Stomach (tissue), 19 donors: ENCODE measurements at places on chromosomes 2 and 18. TPM values are rescaled to one million over a fixed set of nuclear protein-coding genes. Genes with fewer than 3 reads are reported as not detected.

The NTSR2 gene
- total RNA-seq: not detected

The KCNIP3 gene
- total RNA-seq: not detected

The TNP1 gene
- total RNA-seq: not detected

The NMUR1 gene
- not detected for total RNA-seq

The STK11IP gene
- 60.1 TPM for total RNA-seq

The POU3F3 gene
- not detected for total RNA-seq

The TET3 gene
- 17.8 TPM for total RNA-seq

The REEP1 gene
- total RNA-seq: 6.4 TPM

The ASB18 gene
- not detected for total RNA-seq

The FAM161A gene
- total RNA-seq: 23.9 TPM

The TPRKB gene
- total RNA-seq: 4.1 TPM

The NEU2 gene
- total RNA-seq: not detected

The DYSF gene
- total RNA-seq: 5.8 TPM

The MTCL1 gene
- 46.0 TPM for total RNA-seq

DNA sequence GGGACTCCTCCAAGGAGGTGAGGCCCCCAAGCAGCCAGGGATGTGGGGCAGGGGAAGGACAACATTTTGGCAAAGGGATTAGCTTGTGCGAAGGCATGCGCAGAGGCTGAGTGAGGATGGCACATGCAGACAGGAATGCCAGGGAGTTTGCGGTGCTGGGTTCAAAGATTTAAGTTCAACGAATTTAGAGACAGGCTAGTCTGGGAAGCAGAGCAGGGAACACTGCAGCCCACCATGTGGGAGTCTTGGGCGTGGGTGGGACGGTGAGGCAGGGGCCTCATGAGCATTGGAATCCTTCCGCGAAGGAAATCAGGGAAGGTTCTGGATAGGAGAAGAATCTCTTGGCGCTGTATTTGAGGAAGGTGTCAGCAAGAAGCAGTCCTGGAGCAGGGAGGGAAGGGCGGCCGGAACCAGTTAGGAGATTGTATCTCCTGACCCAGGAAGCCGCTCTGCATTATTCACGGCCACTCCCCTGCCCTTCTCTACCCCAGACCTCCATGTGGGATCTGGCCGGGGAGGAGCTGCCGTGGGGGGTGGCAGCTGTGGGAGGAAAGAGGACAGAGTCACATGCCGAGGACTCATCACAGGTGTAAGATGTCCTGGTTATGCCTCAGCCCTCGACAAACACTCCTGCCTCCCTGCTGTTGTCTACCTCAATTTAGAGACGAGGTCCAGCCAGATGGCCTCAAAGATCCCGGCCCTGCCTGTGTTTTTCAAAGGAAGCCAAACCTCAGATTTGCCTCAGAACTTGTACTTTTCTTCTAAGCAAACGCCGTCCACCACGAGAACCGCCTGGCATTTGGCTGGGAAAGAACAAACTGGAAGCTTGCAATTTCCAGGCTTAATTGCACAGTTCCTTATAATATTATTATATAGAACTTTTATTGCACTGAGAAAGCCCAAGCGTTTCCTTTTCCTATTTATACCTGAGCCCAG lies 123.7 kb upstream of the SMAD2 start:
- H3K36me3 ChIP-seq: no peaks in the 10 kb centered on the region
- H3K27ac ChIP-seq: no peak overlapping the region
- no peak for DNase-seq
- no peak overlapping the region for H3K4me3 ChIP-seq

DNA sequence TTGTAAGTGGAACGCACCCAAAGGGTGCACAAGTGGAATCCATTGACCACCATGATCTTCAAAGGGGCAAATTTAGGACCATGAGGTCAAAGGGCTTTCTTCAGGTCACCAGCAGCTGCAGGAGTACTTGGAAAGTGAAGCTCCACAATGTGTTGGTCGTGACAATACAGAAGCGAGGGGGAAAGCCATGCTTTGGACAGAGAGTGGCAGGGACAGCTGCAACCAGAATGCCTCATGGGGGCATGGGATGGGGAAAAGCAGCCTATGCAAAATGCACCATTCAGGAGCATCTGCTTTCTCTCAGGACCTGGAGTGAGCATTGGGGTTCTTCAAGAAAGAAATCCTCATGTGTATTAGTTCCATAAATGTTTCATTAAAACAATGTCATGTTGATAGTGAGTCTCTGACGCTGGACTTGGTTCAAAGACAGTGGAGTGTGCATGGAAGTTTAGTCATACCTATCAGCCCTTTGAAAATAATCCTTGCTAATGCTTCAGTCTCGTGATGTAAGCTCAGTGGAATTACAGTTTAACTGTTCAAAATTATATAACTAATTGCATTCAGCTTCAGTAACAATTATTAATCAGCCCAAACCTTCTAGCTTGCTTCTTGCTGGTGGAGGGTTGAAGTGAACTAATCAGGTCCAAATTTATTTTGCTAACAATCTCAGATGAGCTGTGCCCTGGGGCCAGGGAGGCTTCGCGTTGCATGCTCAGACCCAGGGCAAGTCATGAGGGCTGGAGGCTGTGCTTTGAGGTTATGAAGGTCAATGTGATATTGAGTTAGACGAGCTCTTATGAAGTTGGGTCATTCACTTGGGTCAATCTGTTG lies 41.6 kb downstream of the ACKR3 start:
- H3K4me3 ChIP-seq: no peak overlapping the region
- H3K27ac ChIP-seq: no peak overlapping the region
- H3K4me1 ChIP-seq: no peaks in the 10 kb centered on the region
- DNase-seq: no peak

GRCh38 chr2:217061916-217062505 lies 202.1 kb upstream of the TNP1 start:
- no peaks in the 10 kb centered on the region for H3K4me1 ChIP-seq
- H3K36me3 ChIP-seq: no peaks in the 10 kb centered on the region
- no peak overlapping the region for H3K4me3 ChIP-seq
- no peak for DNase-seq
- no peaks in the 10 kb centered on the region for H3K27me3 ChIP-seq

- no peaks in the 10 kb centered on the region for H3K27me3 ChIP-seq
- peak; percentile 67 for DNase-seq
- no peak overlapping the region for H3K27ac ChIP-seq
- no peaks in the 10 kb centered on the region for H3K36me3 ChIP-seq
- H3K4me3 ChIP-seq: no peak overlapping the region
Observed at GRCh38 chr18:43587538-43588153, 310.4 kb upstream of the SYT4 start.

DNA sequence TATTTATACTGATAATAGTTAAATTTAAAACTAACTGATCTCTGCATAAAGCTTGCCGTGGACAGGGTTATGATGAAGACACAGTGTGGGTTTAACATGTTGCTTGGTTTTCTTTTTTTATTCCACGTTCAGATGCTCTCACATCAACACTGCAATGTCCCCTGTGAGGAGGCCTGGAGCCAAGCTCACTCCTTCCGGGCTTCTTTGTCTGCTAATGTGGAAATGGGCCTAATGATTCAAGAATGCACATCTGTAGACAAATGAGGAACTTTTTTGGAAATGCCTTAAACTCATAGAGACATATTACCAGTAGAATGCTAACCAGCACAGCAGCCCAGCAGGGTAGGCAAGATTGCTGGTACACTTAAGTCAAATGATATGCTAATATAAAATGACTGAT lies 208.0 kb downstream of the GALR1 start:
- H3K27me3 ChIP-seq: no peaks in the 10 kb centered on the region
- DNase-seq: peak; percentile 12
- H3K27ac ChIP-seq: no peak overlapping the region

- no peak for DNase-seq
- no peaks in the 10 kb centered on the region for H3K36me3 ChIP-seq
- H3K4me3 ChIP-seq: no peak overlapping the region
- H3K27me3 ChIP-seq: no peaks in the 10 kb centered on the region
Observed at GRCh38 chr2:108593547-108594098, 59.4 kb downstream of the LIMS1 start.

- H3K36me3 ChIP-seq: no peaks in the 10 kb centered on the region
- no peak overlapping the region for H3K27ac ChIP-seq
- H3K4me3 ChIP-seq: no peak overlapping the region
- no peaks in the 10 kb centered on the region for H3K27me3 ChIP-seq
Observed at GRCh38 chr2:172680436-172681068, 55.1 kb upstream of the RAPGEF4 start.

DNA sequence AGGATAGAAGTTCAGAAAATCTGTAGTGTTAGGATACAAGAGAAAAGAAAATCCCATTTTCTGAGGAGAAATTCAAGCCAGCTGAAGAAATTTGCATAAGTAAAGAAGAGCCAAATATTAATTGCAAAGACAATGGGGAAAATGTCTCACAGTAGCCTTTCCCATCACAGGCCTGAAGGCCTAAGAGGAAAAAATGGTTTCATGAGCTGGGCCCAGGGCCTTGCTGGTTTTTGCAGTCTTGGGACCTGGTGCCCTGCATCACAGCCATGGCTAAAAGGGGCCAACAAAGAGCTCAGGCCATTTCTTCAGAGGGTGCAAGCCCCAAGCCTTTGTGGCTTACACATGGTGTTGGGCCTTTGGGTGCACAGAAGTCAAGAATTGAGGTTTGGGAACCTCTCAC lies 413.6 kb upstream of the CYRIA start:
- H3K4me1 ChIP-seq: no peaks in the 10 kb centered on the region
- H3K36me3 ChIP-seq: no peaks in the 10 kb centered on the region
- no peak overlapping the region for H3K27ac ChIP-seq
- DNase-seq: no peak

- H3K36me3 ChIP-seq: no peaks in the 10 kb centered on the region
- H3K4me3 ChIP-seq: no peak overlapping the region
- H3K27ac ChIP-seq: no peak overlapping the region
- no peak for DNase-seq
- H3K27me3 ChIP-seq: no peaks in the 10 kb centered on the region
- H3K4me1 ChIP-seq: no peaks in the 10 kb centered on the region
Observed at GRCh38 chr2:242015108-242016065, 145.9 kb downstream of the RTP5 start.

DNA sequence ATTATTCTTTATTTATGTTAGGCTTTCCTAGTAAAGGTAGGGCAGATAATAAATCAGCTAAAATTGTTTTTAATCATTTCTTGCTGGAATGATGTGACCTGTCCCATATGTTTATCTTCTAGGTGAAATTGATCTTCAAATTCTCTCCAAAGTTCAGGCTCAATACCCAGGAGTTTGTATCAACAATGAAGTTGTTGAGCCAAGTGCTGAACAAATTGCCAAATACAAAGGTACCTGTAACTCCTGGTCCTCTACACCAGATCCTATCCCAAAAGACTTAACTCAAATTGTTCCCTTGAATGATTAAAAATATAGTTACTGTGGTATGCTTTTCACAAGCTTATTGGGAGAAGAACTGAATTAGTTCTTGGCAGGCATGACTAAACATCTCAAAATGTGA lies 36.5 kb downstream of the HNMT start:
- no peak overlapping the region for H3K4me3 ChIP-seq
- H3K36me3 ChIP-seq: peaks cover 36% of the 10 kb centered on the region
- DNase-seq: no peak
- H3K27me3 ChIP-seq: no peaks in the 10 kb centered on the region
- no peak overlapping the region for H3K27ac ChIP-seq

- no peaks in the 10 kb centered on the region for H3K36me3 ChIP-seq
- no peaks in the 10 kb centered on the region for H3K27me3 ChIP-seq
- no peaks in the 10 kb centered on the region for H3K4me1 ChIP-seq
- no peak overlapping the region for H3K4me3 ChIP-seq
- H3K27ac ChIP-seq: no peak overlapping the region
Observed at GRCh38 chr2:140990416-140990815, 1140.4 kb downstream of the LRP1B start.

- no peaks in the 10 kb centered on the region for H3K27me3 ChIP-seq
- no peak overlapping the region for H3K4me3 ChIP-seq
- no peaks in the 10 kb centered on the region for H3K4me1 ChIP-seq
- H3K27ac ChIP-seq: no peak overlapping the region
- DNase-seq: no peak
Observed at GRCh38 chr2:215264374-215264773, 47.5 kb upstream of the ATIC start.

GRCh38 chr2:191479680-191480023 lies 198.3 kb upstream of the NABP1 start:
- no peaks in the 10 kb centered on the region for H3K36me3 ChIP-seq
- H3K4me3 ChIP-seq: no peak overlapping the region
- no peaks in the 10 kb centered on the region for H3K27me3 ChIP-seq
- H3K4me1 ChIP-seq: peaks cover 15% of the 10 kb centered on the region
- DNase-seq: no peak
- H3K27ac ChIP-seq: peak overlapping the region; percentile 49

- no peak overlapping the region for H3K27ac ChIP-seq
- H3K36me3 ChIP-seq: peaks cover 52% of the 10 kb centered on the region
- peaks cover 42% of the 10 kb centered on the region for H3K4me1 ChIP-seq
- no peak overlapping the region for H3K4me3 ChIP-seq
Observed at GRCh38 chr2:98604547-98604946, 3.8 kb downstream of the COA5 start.

- no peak for DNase-seq
- H3K4me3 ChIP-seq: no peak overlapping the region
- no peaks in the 10 kb centered on the region for H3K27me3 ChIP-seq
- no peak overlapping the region for H3K27ac ChIP-seq
- H3K4me1 ChIP-seq: peaks cover 9% of the 10 kb centered on the region
Observed at GRCh38 chr18:60019463-60019840, 119.7 kb downstream of the PMAIP1 start.

GRCh38 chr18:57433934-57434535 lies 1.1 kb upstream of the ONECUT2 start:
- DNase-seq: no peak
- no peaks in the 10 kb centered on the region for H3K36me3 ChIP-seq
- peaks cover 43% of the 10 kb centered on the region for H3K4me1 ChIP-seq
- H3K4me3 ChIP-seq: peak overlapping the region; percentile 65
- H3K27me3 ChIP-seq: peaks cover 96% of the 10 kb centered on the region
- no peak overlapping the region for H3K27ac ChIP-seq

GRCh38 chr18:39660141-39660540 lies 2094.5 kb upstream of the CELF4 start:
- no peaks in the 10 kb centered on the region for H3K4me1 ChIP-seq
- H3K27ac ChIP-seq: no peak overlapping the region
- H3K36me3 ChIP-seq: no peaks in the 10 kb centered on the region
- no peaks in the 10 kb centered on the region for H3K27me3 ChIP-seq
- H3K4me3 ChIP-seq: no peak overlapping the region

GRCh38 chr2:32271063-32271462 lies 6.4 kb upstream of the NLRC4 start:
- no peak for DNase-seq
- no peak overlapping the region for H3K27ac ChIP-seq
- H3K4me3 ChIP-seq: no peak overlapping the region

DNA sequence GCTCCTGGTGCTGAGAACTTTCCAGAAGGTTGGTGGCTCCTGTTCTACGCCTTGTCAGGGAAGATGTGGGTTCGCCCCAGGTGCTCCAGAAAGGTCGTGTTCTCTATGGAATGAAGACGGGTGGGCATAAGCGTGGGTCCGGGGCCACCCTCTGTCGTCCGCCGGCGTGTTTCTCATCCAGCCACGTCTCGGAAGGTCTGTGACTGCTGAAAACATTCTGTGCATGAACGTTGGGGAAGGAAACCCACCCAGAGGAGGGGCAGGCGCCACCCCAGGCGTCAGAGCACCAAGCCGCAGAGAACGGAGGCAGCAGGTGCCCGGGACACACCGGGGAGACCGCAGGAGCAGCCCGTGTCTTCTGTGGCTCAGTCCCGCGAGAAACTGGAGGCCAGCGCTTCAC lies 118.2 kb downstream of the RTP5 start:
- H3K27me3 ChIP-seq: no peaks in the 10 kb centered on the region
- H3K36me3 ChIP-seq: no peaks in the 10 kb centered on the region
- DNase-seq: no peak
- H3K27ac ChIP-seq: no peak overlapping the region
